ENCODE measurements at places on chromosomes 12 and 14. TPM values are rescaled to one million over a fixed set of nuclear protein-coding genes. Genes with fewer than 3 reads are reported as not detected.

DNA sequence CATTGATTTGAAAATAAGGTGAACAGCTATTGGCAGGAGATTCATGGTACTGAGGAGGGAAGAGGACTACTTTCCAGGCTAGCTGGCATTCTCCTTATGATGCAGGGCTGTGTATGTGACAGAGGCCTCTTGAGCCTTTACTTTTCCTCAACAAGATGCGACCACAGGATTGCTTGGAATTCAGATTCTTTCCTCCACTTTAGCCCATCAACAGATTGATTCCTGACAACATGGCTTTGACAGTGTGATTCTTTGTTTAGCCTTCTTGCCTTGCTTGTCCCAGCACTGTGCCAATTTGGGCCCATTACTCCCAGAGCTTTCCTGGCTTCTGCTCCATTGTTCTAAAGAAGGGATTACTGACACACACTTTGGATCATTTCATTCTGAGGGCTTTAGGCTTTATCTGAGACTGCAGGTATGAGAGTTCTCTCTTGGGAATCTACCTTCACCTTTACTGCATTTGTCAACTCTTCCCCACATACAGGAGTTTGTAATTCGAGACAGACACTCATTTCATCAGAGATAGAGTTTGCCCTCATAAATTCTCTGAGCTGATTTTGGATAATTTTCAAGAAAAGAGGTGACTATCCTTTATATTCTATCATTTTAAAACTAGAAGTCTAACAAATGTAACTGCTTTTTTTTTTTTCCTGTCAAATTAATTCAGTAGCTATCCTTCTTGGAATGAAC is 206.4 kb upstream of the GZMB start:
- DNase-seq = peak; percentile 34

DNA sequence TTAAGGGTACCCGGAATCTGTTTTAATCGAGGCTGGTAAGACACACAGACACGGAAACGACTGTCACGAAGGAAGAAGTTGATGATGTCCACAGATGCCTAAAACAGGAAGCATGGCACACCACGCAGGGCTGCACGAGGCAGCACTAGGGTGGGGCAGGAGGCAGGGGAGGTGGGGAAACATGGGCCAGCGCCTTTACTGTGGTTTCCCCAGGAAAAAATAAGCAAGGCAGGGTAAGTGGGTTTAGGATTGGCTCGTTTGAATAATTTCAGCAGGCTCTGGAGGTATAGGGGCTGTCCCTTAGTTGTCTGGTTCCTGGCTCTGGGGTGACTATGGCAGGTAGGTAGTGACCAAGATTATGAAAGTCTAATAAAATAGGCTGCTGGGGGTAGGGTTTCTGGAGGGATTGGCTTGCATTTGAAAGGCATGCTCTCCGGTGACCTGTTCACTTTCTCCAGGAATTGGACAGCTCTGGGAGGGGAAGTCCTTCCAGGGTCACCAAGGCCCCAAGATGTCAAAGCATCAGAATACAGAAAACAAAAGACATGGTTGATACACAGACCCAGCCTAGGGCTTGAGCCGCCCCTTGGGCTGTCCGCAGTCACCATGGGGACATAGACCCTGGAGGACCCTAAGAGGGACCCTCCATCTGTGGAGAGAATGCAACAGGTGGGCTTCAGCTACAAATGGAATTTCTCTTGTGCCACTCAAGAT is 35.3 kb downstream of the MAP1LC3B2 start:
- no peak for DNase-seq

Gene LRIG3
- total RNA-seq = 9.5 TPM

DNA sequence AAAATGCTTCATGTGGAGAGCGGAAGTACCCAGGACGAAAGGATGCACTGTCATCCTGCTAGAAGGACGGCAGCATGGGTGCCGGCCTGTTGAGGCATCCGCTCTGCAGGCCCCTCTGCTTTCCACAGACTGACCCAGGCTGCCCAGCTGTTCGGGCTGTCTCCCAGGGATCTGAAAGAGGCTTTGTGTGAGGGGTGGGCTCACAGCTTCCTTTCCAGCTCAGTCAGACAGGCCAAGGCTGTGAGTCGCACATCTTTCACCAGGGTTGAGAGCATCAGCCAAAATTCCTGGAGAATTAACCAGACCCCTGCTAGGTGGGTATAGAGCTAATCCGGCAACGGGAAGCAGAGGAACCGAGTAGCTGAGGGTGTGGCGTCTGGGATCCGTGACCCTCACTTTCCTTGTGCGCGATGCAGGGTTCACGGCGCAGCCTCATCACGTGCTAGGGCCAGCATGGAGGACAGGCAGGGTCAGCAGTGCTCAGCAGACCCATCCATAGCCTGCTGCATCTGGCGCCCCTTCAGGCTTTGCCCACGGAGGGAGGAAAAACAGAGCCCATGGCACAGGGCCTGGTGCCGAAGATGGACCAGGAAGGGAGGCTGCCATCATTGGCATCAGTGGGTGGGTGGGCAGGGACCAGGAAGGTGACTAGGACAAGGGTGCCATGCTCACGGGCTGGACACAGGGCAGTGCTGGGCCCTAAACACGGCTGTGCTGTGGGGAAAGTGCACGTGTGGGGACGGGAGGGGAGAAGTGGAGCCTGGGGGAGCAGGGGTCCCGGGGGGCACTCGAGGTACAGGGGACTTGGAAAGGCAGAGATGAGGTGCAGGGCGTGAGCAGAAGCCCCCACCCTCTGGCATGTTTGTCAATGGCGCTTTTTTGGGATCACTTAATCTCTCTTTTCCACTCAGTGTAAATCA is 9.2 kb upstream of the SIVA1 start:
- peak; percentile 79 for DNase-seq

DNA sequence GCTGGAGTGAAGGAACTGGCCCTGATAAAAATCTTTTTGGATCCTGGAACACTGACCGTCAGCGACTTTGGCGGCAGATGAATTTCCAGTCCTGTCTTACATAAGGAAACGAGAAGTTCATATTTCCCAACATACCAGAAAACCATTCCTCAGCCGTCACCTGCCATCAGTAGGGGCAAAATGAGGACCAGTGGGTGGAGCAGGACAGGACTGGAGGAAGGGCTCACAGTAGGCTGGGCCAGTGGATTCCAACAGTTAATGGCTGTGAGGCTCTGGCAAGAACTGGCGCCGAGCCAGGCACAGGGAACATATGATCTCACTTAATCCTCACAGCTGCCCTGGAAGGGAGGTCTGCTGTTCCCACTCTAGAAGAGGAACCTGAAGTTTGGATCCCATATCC is 67.2 kb upstream of the FAM181A start:
- DNase-seq = no peak

GRCh38 chr14:54606178-54606577 is 39.2 kb downstream of the SAMD4A start:
- no peak for DNase-seq

- DNase-seq = no peak
Measured at GRCh38 chr14:93078870-93079269, 36.9 kb downstream of the ITPK1 start.

DNA sequence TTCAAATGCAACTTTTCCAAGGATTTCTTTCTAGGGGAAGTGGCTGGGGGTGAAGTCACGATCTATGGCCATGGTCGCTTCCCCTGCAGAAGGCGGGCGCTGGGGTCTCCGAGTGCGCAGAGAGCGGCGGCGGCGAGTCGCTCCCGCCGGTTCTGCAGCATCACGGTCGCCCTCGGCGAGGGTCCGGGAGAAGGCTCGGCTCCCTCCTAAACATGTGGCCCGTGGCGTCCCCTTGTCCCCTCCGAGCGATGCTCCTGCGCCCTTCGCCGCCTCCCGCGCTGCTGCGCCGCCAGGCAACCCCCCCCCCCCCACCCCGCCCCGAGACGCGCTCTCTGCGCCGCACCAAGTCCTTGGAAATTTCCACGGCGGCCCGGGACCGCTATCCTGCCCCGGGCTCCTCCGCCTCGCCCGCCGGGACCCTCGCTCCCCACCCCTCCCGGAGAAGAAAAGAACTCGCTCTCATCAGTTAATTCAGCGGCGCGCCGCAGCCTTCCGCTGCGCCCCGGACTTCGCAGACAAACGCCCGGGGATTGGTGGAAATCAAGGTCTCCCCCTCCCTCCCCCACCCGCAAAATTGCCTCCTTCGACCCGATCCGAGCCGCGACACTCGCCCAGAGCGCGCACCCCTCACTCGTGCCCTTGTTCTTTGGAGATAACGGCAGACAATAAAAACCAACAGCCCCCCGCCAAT is at the start of gene ST8SIA1:
Gene ST8SIA1 (minus strand): TSS at position 298 of the 691 bp plus-strand sequence. CDS start 475 bp downstream, outside the sequence.
- peak; percentile 42 for DNase-seq

Gene RNU4-1
- not detected for total RNA-seq

DNA sequence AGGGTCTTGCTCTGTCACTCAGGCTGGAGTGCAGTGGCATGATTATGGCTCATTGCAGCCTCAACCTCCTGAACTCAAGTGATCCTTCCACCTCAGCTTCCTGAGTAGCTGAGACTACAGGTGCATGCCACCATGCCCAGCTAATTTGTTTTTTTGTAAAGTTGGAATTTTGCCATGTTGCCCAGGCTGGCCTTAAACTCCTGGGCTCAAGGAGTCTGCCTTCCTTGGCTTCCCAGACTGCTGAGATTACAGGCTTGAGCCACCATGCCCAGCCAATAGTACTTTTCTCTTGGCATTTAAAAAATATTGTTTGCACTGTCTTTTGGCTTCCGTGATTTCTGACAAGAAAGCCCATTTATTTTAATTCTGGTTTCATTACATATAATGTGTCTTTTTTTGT is 61.3 kb downstream of the DIP2B start:
- DNase-seq = no peak

Gene KERA
- total RNA-seq = not detected

Gene STAB2
- not detected for total RNA-seq

Gene KIF21A
- total RNA-seq = 18.1 TPM

DNA sequence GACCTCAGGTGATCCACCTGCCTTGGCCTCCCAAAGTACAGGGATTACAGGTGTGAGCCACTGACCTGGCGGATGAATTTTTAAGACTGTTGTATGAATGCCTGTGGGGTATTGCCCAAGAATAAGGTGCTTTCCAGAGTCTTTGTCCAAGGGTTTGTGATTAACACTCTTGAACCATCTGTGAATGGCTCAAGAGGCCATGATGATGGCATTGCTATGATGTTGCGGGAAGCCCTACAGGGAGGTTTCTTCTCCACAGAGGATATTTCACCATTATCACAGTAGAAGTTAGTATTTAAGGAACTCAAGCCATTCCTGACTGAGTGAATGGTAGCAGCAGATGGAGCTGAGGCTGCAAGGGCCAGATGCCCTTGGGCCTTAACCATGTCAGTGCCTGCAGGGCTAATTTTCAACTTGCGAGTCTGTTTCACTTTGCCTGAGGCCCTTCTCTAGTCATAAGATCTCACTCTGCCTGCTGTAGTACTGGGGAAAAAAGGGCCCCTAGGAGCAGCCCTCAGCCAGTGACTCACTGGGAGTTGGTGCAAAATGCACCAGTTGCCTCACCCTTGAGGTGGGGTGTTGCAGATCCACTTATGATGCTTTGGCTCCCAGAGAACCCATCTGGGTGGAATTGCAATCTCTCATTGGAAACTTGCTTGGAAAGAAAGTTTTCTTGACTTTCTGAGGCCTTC is 108.6 kb upstream of the FLRT2 start:
- peak; percentile 74 for DNase-seq

DNA sequence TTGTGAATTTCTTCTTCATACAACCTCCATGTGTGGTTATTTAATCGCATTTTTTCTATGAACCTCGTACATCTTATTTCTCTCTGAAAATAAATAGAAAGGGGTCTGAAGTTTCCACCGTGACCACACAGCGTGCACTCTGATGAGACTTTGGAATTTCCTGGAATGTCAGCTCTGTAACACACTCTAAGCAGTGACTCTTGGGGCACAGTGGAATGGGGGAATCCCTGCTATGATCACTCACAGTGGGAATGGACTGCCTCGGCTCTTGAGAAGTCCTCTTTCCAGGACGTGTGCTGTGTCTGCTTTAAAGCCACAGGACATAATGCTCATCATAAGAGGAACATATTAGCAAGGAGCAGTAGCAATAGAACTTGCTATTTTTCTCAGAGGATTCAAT is 416.2 kb downstream of the EGLN3 start:
- no peak for DNase-seq

GRCh38 chr12:113162102-113163029 is 12.8 kb downstream of the CFAP73 start:
- peak; percentile 32 for DNase-seq

DNA sequence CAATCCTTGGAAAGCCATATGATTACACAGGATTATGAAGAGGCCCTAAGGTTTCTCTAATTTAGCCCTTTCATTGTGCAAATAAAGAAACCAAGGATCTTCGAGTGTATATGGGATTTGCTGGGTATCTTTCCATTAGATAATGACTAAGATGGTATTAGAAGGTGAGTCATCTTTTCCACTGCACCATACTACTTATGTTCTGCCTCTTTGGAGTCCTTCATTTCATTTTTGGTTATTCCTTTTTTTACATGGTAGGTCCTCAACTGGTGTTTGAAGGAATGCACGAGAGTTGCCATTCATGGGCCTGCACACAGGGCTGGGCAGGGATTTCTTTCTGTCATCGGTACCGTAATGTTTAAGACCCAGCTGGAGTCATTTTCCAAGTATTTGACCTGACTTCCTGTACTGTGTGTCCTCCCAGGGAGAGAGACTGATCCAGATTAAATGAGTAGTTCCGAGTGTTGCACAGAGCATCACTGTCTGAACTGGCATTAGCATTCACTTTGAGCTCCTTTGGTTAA is 85.7 kb downstream of the BORCS5 start:
- peak; percentile 71 for DNase-seq

Gene SYT1
- total RNA-seq = 0.10 TPM

GRCh38 chr12:54390668-54391551 is 6.4 kb upstream of the ZNF385A start:
- DNase-seq = no peak

GRCh38 chr14:91364524-91365270 is 52.9 kb downstream of the CCDC88C start:
- no peak for DNase-seq

Gene NKX2-8
- total RNA-seq = not detected

GRCh38 chr14:91159182-91159581 is 45.3 kb downstream of the DGLUCY start:
- no peak for DNase-seq

- DNase-seq = peak; percentile 96
Measured at GRCh38 chr12:70660620-70661219, 23.5 kb upstream of the PTPRB start.

GRCh38 chr12:53867216-53868012 is 71.2 kb upstream of the HOXC13 start:
- DNase-seq = peak; percentile 59

- no peak for DNase-seq
Measured at GRCh38 chr12:68231229-68231628, 5.6 kb upstream of the IL26 start.

GRCh38 chr12:13343375-13343774 is 146.8 kb downstream of the EMP1 start:
- peak; percentile 80 for DNase-seq

- peak; percentile 86 for DNase-seq
Measured at GRCh38 chr14:35341751-35342488, 49.7 kb downstream of the PSMA6 start.

- DNase-seq = no peak
Measured at GRCh38 chr14:35433826-35434225, 29.3 kb upstream of the NFKBIA start.

- DNase-seq = no peak
Measured at GRCh38 chr12:111283521-111283920, 85.4 kb downstream of the PHETA1 start.

DNA sequence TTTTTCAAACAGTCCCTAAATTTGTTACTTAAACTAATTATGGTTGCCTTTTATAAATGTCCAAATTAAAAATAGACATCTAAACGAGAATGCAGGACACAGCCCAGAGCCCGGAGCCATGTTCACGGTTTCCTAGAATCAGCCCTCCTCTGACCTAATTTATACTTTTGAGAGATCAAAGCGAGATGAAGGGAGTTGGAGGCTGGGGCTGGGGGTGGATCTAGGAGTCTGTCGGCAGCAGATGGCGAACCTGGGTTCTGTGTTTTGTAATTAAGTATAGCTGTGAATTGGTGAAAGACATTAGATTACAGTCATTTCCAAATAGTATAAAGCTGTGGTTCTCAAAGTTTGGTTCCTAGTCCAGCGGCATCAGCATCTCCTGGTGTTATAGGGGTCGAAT is 210.1 kb downstream of the SLC41A2 start:
- no peak for DNase-seq

All from HT1080 (cell line).